ENCODE measurements at places on chromosomes 2 and 18.

DNA sequence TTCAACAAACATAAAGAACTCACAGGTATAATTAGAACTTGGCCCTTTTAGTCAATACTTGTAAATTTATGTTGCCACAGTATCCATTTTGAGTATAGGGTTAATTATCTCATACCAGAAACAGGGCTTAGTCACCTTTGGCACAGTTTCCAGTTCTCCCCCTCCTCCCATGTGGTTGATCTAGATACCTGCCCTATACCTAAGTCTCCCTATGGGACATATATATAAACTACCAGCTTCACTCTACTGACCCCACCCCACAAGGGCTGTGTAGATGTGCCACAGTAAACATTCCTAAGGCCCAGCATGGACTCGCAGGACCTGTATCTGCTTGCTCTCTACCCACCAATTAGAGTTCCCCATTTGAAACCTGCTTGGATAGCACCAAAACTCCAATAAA, 371.7 kb upstream of the RND3 start:
- DNase-seq: no peak

DNA sequence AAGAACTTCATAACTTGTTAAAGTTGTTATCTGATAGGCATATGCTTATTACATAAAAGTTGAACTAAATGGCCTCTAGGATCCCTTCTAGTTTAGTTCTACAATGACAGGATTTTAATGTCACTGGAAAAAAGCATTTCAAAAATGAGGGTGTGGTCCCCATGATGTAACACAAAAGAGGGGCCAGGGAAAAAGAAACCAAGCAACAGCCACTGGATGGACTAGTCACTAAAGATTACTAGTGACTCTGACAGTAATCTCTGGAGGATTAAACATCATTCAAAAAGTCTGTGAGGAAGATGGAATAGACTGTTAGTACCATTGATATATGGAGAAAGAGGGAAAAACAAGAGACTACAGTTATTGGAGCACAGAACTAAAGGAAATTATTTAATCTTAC, 22.6 kb downstream of the SEPTIN10 start:
- DNase-seq: no peak

DNA sequence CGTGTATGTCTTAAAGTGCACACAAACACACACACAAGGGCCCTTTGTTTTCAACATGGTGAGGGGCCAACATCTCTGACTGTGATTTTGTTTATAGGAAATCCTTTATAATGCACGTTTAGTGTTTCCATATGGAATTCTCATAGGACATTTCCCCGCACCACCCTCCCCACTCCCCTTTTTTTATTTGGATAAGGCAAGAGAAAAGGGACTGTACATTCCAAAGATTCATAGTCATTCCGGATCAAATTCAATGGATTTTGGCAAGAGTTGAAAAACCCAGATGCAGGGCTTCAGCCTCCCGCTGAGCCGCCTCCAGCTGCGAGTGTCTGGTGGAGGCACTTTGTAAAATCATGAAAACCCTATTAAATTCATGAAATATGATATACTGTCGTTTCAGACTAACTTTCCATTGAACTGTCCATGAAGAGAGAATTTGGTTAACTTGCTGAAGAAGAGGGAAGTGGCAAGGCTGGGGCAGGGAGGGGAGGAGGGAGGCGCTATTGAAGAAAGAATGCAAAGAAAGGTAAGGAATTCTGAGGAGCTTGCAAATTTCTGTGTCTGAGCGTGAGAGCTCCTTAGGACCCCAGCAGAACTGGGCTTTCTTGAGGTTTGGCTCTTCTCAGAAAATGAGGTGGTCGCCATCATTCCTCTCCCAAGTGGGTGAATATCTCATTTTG, 25.8 kb upstream of the SLC14A2 start:
- peak; percentile 69 for DNase-seq

DNA sequence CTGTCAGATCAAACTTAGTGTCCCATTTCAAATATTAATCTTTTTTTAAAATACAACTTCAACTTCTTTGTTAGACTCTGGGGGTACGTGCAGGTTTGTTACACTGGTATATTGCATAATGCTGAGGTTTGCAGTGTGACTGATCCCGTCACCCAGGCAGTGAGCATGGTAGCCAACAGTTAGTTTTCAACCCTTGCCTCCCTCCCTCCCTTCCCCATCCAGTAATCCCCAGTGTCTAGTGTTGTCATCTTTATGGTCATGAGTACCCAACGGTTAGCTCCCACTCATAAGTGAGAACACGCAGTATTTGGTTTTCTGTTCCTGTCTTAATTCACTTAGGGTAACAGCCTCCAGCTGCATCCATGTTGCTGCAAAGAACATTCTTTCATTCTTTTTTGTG, 23.9 kb downstream of the NOL10 start:
- no peak for DNase-seq

DNA sequence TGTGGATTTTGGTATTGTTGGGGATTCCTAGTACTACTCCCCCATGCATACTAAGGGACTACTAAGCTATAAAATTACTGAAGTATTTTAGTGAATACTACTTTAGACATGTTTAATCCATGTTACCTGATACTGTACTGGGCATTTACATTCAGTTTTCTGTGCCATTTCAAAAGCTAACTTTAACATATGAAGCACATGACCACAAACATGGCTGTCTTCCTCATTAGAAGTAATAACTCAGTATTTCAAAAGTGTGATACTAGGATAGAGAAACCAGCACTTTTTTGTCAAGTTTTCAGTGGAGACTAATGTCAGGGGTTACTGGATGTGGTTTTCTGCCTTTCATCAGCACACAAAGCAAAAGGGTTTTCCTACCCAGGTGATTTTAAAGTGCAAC, 27.9 kb downstream of the WDR33 start:
- DNase-seq: no peak

DNA sequence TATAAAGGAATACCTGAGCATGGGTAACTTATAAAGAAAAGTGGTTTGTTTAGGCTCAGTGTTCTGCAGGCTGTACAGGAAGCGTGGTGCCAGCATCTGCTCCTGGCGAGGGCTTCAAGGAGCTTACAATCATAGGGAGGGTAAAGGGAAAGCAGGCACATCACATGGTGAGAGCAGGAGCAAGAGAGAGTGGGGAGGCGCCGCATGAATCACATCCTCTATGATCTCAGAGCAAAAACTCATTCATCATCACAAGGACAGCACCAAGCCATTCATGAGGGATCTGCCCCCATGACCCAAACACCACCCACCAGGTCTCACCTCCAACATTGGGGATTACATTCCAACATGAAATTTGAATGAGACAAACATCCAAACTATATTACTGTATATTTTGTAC, 32.5 kb downstream of the R3HDM1 start:
- DNase-seq: no peak

GRCh38 chr2:6054161-6054671, 362.0 kb downstream of the SOX11 start:
- DNase-seq: no peak

DNA sequence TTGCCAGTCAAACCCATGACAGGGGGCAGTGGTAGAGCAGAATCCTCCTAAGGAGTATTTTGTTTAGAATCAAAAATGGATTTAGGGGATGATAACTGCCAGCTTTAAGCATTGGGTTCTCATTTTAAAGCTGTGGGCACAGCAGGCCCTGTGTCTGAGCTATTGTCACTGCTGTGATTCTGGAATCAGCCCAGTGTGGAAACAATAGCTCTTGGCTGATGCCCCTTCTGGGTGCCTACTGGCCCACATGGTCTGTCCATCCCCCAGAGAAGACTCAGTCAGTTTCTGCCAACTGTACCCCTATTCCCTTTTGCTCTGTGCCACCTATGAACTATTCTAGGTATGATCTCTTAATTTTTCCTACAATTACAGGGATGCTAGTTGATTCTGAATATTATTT, 91.7 kb upstream of the LRRTM1 start:
- DNase-seq: no peak

DNA sequence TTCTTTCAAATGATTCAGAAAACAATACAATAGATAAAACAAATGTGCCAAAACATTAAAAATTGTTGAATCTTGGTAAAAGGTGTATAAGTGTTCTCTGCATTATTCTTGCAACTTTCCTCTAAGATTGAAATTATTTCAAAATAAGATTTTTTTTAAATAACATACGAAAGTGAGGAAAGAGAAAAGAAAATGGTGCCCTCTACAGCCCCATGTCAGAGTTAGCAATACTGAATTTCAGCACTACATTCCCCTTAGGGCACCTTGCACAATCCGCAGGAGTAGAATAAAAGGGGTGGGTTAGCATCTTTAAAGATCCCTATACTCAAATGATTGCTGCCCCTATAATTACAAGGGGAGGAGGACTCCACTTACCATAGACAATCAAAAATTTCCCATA, 433.7 kb downstream of the BCL11A start:
- no peak for DNase-seq

DNA sequence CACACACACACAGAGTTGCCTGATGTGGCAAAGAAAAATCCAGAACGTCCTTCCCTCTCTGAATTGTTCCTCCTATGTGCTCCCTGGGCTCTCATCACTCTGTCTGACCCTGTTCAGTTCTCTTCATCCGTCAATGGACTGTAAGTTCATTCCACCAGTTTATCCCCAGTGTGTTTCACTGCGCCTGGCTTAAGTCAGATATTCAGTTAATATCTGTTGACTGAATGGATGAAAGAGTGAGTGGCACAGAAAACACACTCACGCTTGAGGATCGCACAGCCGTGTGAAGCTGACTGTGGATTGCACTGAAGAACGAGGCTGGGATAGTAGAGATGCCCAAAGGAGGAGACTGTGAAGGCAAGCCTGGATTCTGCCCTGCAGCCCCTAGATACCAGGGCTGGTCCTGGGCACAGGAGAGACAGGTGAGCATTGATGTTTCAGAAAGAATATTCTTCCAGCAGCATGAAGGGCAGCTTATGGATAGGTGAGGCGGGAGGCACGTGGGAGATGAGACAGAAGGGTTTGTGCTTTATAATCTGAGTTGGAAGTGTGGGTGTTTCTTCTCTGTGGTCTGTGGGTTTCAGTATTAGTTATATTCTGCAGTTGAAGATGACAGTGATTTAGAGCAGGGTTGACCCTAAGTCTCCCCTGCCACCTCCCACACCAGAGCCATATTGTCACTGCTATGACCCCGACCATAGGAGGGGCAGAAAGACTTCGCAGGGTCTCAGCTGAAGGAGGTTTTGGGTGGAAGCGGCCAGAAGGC, 129.9 kb downstream of the SOCS6 start:
- DNase-seq: no peak

- no peak for DNase-seq
These were observed 149.9 kb downstream of the PLCL1 start for GRCh38 chr2:197954328-197954727.

DNA sequence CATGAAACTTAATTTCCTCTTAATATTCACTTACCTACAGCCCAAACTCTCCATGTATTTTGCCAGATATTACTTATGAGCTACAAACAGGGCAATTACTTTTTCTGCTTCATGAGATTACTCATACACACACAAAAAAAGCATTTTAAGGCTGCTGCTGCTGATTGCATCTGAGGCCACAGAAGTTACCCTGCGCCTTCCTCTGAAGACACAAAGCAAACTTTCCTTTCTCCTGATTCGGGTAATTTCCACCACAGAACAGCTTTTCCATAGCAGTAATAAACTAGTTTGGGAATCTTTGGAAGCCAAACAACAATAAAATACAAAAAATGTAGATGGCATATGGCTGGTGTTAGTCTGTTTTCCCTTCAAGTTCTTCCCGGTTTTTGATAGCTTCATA, 6.2 kb downstream of the TTC32 start:
- no peak for DNase-seq

DNA sequence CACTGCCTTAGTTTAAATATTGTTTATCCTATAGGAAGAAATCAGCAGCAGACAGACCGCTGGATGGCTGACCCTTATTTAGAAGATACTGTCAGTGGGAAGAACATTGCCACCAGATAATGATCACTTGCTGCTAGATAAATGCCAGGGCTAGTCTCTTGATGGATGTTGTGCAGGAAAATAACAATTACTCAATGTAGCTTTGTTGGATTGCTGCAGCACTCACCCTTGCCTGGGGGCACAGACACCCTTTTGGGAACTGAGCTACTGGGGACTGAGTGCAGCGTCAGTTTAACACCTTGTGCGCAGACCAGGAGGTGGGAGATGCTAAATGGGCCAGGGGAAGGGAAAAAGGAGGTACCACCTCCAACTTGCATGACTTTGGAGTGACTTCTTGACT, 64.2 kb upstream of the CAPN13 start:
- DNase-seq: no peak

DNA sequence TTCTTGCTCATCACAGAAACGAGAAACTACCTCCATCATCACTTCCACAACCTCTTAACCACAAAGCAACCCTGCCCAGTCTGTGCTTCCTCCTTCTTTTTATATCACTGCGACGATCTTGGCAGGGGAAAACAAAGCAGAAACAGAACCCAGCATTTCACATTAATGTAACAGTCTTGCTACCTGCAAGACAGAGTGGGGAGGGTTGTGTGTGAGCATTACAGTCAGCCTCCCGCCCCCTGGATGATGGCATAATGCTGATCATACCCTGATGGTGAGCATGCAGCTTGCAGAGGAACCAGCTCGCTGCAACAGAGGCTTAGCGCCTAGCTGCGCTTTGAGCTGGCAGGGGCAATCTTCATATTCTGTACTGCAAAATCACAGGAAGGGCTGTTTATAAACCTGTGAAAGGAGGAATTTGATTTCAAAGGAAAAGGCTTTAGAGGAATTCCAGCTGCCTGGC, 376.1 kb downstream of the IRS1 start:
- no peak for DNase-seq

DNA sequence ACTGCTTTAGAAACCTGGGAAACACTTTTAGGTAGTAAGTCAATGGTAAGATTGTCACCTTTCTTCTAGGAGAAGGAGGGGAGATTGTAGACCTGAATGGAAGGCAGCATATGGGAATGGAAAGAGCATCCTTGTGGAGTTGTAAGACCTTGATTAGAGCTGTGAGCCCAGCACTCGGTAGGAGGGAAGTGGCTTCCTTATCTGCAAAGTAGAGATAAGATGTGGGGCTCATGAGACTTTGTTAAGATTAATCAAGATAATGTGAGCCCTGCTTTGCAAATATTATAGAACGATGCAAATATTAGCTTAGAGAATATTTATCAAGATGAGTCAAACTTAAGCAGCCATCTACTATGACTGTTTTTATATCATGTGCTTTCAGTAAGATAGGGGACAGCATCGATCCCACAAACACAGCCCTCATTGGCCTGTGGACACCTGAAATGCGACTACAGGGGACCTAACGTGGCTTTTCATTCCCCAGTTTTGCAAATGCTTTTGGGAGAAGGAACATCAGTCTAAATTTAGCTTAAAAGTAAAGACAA, 243.7 kb downstream of the LTBP1 start:
- DNase-seq: no peak

GRCh38 chr2:207149249-207150213, 16.2 kb downstream of the KLF7 start:
- DNase-seq: no peak

- DNase-seq: no peak
These were observed 791 bp upstream of the CYRIA start for GRCh38 chr2:16666449-16666801.

DNA sequence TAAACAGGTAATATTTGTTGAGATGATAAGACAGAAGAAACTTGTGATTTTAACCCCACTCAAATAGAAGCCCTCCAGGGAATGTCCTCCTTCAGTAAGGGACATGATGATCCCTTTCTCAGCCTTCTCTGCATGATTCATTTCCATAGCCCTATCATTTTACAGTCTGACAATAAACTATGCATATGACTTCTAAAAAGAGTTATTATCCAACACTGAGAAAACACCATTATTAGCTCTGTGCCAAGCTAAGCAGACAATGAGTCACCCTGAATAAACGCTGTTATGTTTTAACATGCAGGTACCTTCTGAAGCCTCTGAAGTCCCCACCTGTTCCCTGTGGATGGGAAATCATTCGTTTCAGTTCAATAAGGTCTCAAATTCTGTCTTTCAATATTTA, 54.7 kb downstream of the DTNB start:
- no peak for DNase-seq

Data from left renal pelvis (tissue), 4 donors.